GM10248 (cell line): ENCODE measurements at places on chromosomes 6 and 20.

DNA sequence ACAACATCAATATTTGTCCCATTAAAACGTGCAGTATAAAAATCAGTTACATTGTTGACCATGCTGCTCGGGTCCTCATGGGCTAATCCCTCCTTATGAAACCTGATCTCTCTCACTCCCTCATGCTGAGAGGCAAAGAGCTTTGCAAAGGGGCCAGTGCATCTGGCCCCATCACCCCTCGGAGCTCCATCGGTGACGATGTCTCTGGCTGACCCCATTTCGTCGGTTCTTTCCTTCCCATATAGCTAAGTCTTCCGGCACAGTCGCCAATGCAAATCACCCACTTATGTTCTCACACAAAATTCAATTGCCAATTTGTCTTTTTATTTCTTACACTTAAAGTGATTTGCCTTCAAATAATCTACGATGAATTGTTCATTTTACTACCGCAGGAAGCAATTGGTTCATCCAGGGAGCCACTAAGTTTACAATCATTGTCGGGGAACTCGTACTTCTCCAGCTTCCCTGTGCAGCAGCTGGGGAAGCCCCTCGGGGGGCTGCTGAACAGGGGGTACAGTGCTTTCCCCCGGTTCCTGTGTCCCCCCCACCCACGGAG lies 199.8 kb upstream of the CDH4 start:
- no peak for DNase-seq

- no peak for DNase-seq
These were observed 43.9 kb downstream of the OR2B2 start for GRCh38 chr6:27868311-27868710.

DNA sequence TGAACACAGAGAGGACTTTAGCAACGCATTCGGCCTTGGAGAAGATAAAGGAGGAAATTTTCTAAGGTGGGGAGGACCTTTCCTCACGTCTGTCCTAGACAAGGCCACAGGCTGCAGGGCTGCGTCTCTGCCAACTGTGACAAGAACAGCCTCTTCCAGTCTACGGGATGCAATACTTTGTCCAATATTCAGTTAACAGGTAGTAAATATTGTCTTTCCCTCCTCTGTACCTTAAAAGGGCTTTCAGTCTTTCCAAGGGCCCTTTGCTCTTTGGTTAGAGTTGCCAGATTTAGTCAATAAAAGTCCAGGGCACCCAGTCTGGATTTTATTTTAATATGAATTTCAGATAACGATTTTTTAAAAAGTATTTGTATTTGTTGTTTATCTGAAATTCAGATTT lies 78.2 kb downstream of the ELOVL4 start:
- DNase-seq: no peak

DNA sequence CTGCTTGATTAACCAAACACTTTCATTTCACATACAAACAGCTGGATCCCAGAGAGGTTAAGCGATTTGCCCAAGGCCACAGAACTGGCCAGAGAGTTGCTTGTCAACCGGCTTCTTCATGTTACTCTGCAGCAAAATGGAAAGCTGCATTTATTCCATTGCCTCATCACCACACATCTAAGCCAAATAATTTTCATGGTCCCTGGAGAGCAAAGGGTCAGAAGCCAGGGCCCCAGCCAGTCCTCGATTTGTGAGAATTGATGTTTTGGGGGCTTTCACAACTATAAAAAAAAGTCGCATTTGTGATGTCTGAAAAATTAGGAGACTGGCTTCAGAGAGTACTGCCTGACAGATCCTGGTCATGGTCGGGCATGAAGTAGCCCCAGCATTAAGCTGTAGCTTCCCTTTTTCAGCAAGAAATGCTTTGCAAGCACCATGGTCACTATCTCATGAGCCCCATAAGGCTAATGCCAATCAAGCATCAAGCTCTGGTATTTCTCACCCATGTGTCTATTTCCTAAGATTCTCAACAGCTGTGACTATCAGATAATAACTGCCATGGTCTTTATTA lies 95.8 kb downstream of the BANF2 start:
- no peak for DNase-seq

DNA sequence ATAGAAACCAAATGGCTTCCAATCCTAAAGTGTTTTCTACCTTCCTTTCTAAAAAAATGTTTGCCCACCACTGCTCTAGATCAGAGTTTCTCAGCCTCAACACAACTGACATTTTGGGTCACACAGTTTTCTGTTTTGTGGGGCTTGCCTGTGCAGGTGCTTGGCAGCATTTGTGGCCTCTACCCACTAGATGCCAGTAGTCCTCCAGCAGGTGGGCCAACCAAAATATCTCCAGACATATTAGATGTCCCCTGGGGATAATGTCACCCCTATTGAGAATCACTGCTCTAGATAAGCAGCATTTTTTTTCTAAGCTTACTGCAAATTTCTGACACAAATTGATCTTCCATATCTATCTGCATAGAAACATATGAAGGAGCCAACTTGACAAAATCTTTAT lies 26.3 kb upstream of the EPM2A start:
- no peak for DNase-seq

- no peak for DNase-seq
These were observed 269.3 kb downstream of the ARHGAP18 start for GRCh38 chr6:129440691-129441090.

- DNase-seq: peak; percentile 49
These were observed 13.4 kb downstream of the NAPB start for GRCh38 chr20:23407781-23408464.

- DNase-seq: no peak
These were observed 18.2 kb upstream of the TAGAP start for GRCh38 chr6:159062976-159063375.

GRCh38 chr6:162187168-162187935 lies 540.2 kb downstream of the PRKN start:
- DNase-seq: no peak
